Stimulated activated CD8-positive, alpha-beta memory T cell treated with anti-CD3 and anti-CD28 coated beads, Interleukin-15, amount 100 ng/mL, for 48 hours (primary cell): ENCODE measurements at places on chromosomes 11 and 22.

DNA sequence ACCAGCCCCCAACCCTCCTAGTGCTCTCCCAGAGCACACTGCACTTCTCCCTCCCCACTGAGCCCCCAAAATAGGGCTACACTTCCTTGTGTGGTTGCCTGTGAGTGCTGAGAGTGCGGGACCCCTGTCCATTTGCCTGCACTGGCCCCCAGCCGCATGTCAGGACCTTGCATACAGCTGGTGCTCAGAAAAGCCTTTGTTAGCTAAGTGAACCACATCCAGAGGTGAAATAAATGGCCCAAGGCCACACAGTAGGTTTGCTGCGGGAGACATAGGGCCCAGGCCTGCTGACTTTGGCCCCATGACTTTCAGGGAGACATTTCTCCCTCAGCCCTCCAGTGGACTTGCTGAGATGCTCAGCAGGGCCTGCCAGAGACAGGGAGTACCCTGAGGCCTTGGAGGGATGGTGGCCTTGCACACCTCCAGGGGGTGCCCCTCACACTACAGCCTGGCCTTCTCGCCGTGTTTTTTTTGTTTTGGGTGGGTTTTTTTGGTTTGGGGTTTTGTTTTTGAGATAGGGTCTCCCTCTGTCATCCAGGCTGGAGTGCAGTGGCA, 10.2 kb downstream of the SSTR3 start:
- DNase-seq = no peak

DNA sequence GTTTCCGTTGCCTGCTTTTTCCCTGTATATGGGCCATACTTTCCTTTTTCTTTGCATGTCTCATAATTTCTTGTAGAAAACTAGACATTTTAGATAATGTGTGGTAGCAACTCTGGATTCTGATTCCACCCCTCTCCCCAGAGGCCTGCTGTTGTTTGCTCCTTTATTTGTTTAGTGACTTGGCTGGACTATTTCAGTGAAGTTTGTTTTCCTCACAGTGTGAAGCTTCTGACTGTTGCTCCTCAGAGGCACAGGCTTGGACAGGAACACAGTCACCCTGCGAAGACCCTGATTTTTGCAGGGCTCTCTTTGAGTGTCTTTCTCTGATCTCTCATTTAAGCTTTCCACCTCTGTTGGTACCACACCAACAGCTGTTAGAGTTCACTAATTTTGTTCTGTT, 72.5 kb downstream of the SWAP70 start:
- DNase-seq = no peak

GRCh38 chr11:47499161-47499560, 50.2 kb upstream of the RAPSN start:
- DNase-seq = no peak

- no peak for DNase-seq
Observed at GRCh38 chr22:30309951-30310741, 16.6 kb downstream of the TBC1D10A start.
